ENCODE measurements at places on chromosomes 13 and 19.

DNA sequence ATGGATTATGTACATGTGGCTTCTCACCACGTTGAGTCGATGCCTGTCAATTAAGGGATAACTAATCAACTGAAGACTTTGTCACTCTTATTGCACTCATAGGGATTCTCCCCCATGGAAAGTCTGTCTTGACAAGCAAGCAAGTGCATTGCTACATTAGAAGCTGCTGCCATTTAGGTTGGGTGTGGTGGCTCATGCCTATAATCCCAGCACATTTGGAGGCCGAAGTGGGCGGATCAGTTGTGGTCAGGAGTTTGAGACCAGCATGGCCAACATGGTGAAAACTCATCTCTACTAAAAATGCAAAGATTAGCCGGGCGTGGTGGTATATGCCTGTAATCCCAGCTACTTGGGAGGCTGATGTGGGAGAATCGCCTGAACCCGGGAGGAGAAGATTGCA lies 18.3 kb upstream of the ZNF846 start:
- DNase-seq = no peak

- DNase-seq = no peak
Measured at GRCh38 chr13:45875951-45876350, 24.4 kb upstream of the SIAH3 start.

- DNase-seq = no peak
Measured at GRCh38 chr13:90428522-90429210, 918.8 kb upstream of the MIR17HG start.

DNA sequence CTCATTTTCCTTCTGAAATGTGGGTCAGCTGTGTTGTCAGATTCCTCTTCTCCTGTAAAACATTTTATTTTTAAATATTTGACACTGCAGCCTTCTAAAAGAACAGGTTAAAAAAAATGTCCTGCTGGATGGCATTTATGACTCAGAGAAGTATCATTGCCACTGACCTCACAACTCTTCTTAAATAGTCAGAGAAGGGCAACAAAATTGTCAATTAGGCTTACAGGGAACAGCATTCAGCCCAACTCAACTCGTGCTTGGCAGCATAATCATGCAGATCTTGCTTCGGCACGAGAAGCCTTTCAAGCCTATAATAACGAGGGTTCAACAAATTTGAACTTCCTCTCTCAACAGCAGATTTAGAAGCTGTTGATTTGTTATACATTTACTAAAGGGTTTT lies 296.7 kb upstream of the DACH1 start:
- no peak for DNase-seq

GRCh38 chr13:20193162-20193906 lies 596 bp upstream of the GJB2 start:
- peak; percentile 50 for DNase-seq

DNA sequence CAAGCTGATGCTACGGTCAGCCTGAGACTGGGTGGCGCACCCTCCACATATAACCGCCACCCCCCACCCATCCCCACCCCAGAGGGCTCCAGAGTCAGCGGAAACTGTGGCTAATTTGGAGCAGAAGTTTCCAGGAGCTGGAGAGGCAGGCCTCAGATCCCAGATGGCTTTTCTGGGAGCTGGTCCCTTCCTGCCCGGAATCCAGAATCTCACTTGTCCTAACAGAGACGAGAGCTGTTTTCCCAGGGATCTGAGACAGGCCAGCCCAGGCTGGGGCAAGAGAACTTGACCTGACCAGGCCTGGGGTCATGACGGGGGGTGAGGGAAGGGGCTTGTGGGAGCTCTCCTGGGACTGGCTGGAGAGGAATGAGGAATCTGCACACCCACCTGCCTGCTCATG lies 6.5 kb downstream of the EPHX3 start:
- no peak for DNase-seq

DNA sequence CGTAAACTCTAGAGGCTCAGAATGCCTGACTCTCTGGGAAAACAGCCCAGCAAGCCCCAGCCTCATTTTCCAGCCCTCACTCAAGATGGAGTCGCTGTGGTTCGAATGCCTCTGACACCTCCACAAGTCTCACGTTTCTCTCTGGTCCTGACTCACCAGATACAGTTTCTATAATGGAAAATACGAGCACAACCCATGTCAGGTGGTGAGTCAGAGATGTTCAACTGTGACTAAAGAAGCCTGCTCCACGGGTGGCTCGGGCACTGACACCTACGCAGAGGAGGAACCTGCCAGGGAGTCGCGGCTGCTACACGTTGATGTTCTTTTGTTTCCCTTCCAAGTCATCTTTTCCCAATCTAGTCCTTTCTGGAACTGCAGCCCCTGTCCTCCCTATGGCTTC lies 87.1 kb upstream of the STK24 start:
- DNase-seq = no peak

Measured in NCI-H748 treated with DMSO at 0.1 percent for 48 hours (cell line).